CD4-positive, alpha-beta T cell (primary cell): ENCODE measurements at places on chromosomes 6 and 20.

DNA sequence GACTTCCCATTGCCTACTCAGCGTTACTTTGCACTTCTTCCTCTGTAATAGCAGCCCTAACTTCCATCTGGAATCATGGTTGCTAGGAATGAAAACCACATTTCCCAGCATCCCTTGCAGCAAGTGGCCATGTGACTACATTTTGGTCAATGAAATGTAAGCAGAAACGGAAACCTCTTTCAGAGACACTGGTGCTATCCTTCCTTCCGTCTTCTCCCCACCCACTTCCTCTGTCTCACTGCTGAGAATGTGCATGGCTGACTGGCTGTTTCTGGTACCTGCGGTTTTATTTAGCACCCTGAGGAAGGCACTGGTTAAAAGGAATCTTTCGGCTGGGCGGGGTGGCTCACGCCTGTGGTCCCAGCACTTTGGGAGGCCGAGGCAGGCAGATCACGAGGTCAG, 107.4 kb downstream of the SCML4 start:
- DNase-seq = peak; percentile 61
- H3K27ac ChIP-seq = no peak overlapping the region
- no peak overlapping the region for H3K4me3 ChIP-seq
- peaks cover 76% of the 10 kb centered on the region for H3K4me1 ChIP-seq
- H3K36me3 ChIP-seq = peaks cover 40% of the 10 kb centered on the region

DNA sequence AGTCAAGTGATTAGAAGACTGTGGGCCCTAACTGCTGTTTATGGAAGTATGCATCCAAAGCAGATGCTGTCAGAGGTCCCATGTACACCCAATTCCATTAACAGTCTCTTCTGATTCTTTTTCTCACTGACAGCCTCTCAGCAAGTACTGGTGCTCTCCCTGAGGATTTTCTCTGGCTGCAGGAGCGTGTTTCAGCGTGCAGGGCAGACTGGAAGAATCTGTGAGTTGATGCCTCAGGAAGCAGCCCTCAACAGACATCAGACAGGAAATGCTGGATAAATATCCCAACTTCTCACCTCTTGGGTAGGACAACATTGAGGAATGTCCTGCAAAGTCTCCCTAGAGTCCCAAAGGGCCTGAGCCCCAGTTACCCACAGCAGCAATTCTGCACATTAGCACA, 40.8 kb downstream of the ANKEF1 start:
- no peaks in the 10 kb centered on the region for H3K36me3 ChIP-seq
- H3K27ac ChIP-seq = no peak overlapping the region
- H3K4me1 ChIP-seq = no peaks in the 10 kb centered on the region

- no peak for DNase-seq
- H3K27me3 ChIP-seq = peaks cover 24% of the 10 kb centered on the region
- H3K4me3 ChIP-seq = no peak overlapping the region
- H3K36me3 ChIP-seq = no peaks in the 10 kb centered on the region
Measured at GRCh38 chr6:153125032-153125431, 6.0 kb downstream of the RGS17 start.

- H3K27ac ChIP-seq = no peak overlapping the region
- DNase-seq = no peak
- no peaks in the 10 kb centered on the region for H3K36me3 ChIP-seq
- no peak overlapping the region for H3K4me3 ChIP-seq
- H3K27me3 ChIP-seq = no peaks in the 10 kb centered on the region
Measured at GRCh38 chr6:74742793-74743508, 462.9 kb downstream of the COL12A1 start.

DNA sequence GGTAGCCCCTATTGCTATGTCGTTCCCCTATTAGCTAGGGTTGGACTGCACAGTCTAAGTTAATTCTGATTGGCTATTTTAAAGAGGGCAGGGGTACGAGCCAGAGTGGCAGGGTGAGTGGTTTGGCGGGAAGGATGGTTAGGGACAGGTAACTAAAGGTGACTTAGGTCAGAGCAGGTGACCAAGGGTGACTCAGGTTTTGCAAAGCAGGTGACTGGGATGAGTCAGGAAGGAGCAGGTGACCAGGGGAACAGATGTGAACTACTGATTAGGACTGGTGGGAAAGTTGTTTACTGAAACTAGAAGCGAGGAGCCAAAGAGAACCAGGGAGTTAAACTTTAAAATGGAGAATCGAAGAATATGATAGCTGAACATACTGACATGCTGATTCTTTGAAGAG, 295.2 kb downstream of the GJA1 start:
- no peak overlapping the region for H3K4me3 ChIP-seq
- DNase-seq = no peak
- no peaks in the 10 kb centered on the region for H3K36me3 ChIP-seq
- H3K27me3 ChIP-seq = no peaks in the 10 kb centered on the region

- no peak overlapping the region for H3K27ac ChIP-seq
- H3K4me1 ChIP-seq = no peaks in the 10 kb centered on the region
- H3K27me3 ChIP-seq = no peaks in the 10 kb centered on the region
- no peak overlapping the region for H3K4me3 ChIP-seq
Measured at GRCh38 chr6:15503346-15503680, 159.5 kb downstream of the DTNBP1 start.

DNA sequence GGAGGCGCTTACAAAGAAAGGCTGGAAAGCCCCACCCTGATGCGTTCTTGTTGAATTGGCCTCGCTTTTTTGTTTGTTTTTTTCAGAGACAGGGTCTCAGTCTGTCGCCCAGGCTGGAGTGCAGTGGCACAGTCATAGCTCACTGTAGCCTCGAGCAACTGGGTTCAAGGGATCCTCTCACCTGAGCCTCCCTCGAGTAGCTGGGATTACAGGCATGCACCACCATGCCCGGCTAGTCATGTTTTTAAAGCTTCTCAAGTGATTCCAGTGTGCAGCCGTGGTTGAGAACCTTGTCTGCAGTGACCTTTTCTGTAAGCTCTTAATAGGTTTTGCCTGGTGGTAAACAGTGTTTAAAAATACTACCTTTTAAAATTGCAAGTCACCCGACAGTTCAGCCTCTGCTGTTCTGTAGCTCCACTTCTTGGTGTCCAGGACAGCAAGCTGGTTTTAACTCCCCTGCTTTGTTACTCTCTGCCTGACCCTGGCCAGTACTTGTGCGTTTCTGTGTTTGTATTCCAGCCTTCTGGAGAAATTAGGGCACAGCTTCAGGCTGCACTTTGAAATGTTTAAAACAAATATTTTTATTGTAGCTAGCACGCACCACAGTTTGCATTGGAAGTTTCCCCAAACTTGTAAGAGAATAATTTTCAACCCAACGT, 54.4 kb downstream of the KDM1B start:
- H3K36me3 ChIP-seq = peaks cover 18% of the 10 kb centered on the region
- H3K27ac ChIP-seq = no peak overlapping the region
- DNase-seq = no peak
- H3K4me1 ChIP-seq = peaks cover 7% of the 10 kb centered on the region
- H3K4me3 ChIP-seq = no peak overlapping the region
- H3K27me3 ChIP-seq = no peaks in the 10 kb centered on the region

DNA sequence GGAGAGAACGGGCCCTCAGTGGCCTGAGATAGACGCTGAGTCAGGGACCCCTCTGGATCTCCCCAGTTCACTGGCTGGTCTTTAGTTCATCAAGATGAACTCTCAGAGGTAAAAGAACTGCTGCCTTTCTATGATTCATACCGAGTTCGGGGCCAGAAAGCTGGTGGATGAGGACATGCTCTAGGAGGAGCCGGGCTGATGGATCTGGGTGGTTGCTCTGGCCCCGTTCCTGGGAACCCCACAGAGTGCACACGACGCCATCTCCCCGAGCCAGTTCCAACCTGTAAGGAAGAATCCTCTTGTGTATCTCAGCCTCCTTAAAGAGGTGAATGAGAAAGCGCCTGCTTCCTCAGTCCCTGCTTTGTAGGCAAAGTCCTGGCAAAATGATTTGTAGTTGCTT, 142.6 kb upstream of the PDE10A start:
- H3K36me3 ChIP-seq = no peaks in the 10 kb centered on the region
- no peak overlapping the region for H3K4me3 ChIP-seq
- H3K27me3 ChIP-seq = no peaks in the 10 kb centered on the region
- H3K4me1 ChIP-seq = no peaks in the 10 kb centered on the region
- no peak overlapping the region for H3K27ac ChIP-seq

DNA sequence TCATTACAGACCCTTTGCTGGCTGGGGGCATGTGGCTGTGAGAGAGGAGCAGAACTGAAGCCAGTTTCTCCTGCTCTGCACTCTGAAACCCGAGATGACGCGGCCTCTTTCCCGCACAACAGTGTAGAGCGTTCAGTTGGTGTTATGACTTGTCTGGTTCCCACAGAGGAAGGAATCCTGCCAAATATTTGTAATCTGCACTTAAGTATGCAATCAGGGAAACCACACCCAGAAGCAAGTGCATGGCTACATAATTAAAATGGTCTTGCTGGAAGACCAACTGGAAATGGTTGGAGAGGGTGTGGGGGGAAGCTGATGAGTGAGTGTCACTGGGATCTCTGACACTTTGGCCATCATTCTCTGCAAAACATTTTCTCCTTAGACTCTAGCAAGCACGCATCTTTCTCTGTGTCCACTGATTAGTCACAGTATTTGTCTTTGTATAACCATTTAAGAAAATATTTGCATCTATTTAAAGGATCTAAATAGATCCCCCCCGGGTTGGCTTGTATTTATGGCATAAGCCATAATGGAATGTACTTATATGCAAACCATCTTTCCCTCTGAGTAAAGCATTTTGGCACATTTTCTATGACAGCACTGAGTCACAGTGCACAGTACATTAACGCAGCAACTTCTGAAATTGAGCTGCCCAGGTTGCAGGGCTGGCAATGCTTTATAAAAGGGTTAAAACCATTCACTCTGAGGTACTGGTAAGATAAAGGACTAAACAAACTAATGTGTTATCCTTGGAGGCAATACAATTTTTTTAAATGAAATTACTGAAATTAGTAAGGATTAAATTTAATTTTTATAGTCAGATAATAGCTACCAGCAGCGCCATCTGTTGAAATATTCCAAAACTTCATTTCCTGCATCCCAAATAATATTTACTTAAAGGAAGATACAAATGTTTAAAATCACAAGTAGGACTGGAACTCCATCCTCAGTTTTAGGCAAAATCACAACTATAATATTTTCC, 76.7 kb downstream of the FOXC1 start:
- H3K27ac ChIP-seq = no peak overlapping the region
- no peaks in the 10 kb centered on the region for H3K4me1 ChIP-seq
- no peaks in the 10 kb centered on the region for H3K27me3 ChIP-seq
- no peak for DNase-seq

GRCh38 chr6:164628302-164628931, 681.0 kb downstream of the C6orf118 start:
- no peak overlapping the region for H3K4me3 ChIP-seq
- no peak overlapping the region for H3K27ac ChIP-seq
- no peaks in the 10 kb centered on the region for H3K4me1 ChIP-seq
- H3K27me3 ChIP-seq = no peaks in the 10 kb centered on the region
- no peaks in the 10 kb centered on the region for H3K36me3 ChIP-seq
- DNase-seq = no peak

DNA sequence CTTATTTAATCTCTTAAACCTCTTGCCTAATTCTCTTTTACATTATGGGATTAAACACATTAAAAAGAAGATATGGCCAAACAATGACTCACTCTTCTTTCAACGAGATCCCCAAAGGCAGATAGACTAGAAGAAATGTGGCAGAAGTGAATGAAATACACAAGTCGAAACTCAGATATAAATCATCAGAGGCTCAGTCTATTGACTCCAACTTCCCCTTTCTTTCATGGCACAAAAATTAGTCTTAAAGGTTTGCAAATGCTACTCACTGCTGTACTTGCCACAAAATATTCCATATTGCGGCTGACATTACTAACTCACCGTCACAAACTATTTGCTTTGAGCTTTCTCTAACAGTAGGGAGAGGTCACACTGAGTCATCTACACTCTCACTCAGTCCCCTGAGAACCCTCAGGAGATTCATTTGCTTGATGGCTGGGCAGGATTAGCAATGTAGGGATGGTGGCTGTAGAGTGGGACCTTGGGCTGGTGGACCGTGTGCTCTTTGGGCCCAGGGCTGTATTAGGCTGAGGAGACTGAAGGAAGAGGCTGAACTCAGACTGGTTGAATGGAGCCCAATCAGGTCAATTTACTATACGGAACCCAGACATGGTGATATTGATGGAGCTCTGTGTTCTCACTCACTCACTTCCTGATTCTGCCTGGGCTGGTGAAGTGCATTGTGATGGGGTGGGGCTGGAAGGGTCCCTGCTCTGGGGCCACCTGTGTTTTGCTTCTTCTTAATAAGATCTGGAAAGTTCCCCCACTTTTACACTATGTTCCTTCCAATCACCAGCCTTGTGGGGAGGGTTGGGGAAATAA, 42.8 kb upstream of the UBR2 start:
- H3K36me3 ChIP-seq = no peaks in the 10 kb centered on the region
- no peaks in the 10 kb centered on the region for H3K4me1 ChIP-seq
- no peaks in the 10 kb centered on the region for H3K27me3 ChIP-seq

GRCh38 chr20:44367746-44368145, 12.2 kb downstream of the HNF4A start:
- no peaks in the 10 kb centered on the region for H3K4me1 ChIP-seq
- no peak for DNase-seq
- no peak overlapping the region for H3K27ac ChIP-seq
- no peak overlapping the region for H3K4me3 ChIP-seq

GRCh38 chr6:119960036-119960435, 610.5 kb upstream of the MAN1A1 start:
- no peak overlapping the region for H3K27ac ChIP-seq
- H3K36me3 ChIP-seq = no peaks in the 10 kb centered on the region
- H3K27me3 ChIP-seq = no peaks in the 10 kb centered on the region
- no peak overlapping the region for H3K4me3 ChIP-seq
- no peak for DNase-seq
- no peaks in the 10 kb centered on the region for H3K4me1 ChIP-seq

GRCh38 chr6:41280381-41281057, 6.0 kb downstream of the TREM1 start:
- H3K27ac ChIP-seq = no peak overlapping the region
- peaks cover 6% of the 10 kb centered on the region for H3K4me1 ChIP-seq
- DNase-seq = no peak
- H3K27me3 ChIP-seq = no peaks in the 10 kb centered on the region

DNA sequence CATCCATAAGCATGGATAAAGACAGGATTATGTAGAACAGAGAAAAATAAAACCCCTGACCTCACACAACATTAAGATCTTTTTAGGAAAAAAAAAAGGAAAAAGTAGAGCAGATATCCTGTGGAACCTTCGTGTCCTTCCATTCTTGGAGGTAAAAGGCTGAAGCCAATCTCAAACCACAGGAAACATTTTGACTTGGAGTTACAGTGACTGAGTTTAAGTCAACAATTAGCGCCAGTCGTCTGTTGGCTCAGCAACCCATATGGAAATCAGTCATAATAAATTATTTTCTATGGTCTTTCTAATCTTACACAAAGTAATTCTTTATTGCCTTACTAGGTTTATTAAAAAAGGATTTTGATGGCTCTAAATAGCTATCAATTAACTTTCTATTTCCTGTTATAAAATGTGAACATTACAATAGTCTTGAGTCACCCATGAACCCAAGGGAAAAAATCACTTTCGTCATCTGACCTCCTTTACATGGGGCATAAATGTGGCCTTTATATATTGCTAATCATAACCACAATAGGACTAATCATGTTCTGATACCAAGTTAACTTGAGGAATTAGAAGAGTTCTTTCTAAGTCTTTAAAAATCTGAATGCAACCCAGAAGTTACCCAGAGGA, 592.9 kb downstream of the TFAP2B start:
- no peak for DNase-seq
- H3K4me3 ChIP-seq = no peak overlapping the region
- no peaks in the 10 kb centered on the region for H3K36me3 ChIP-seq
- no peaks in the 10 kb centered on the region for H3K27me3 ChIP-seq

- H3K4me3 ChIP-seq = no peak overlapping the region
- H3K27me3 ChIP-seq = no peaks in the 10 kb centered on the region
- peaks cover 61% of the 10 kb centered on the region for H3K4me1 ChIP-seq
- DNase-seq = no peak
Measured at GRCh38 chr20:49281059-49281912, 3.4 kb upstream of the ZNFX1 start.
